DMS 273 treated with DMSO at 0.1 percent for 48 hours (cell line): ENCODE measurements at places on chromosomes 12 and 14.

GRCh38 chr12:102009796-102010195 lies 52.0 kb downstream of the WASHC3 start:
- no peak for DNase-seq

- no peak for DNase-seq
These were observed 10.3 kb upstream of the SLC6A13 start for GRCh38 chr12:272942-273341.

DNA sequence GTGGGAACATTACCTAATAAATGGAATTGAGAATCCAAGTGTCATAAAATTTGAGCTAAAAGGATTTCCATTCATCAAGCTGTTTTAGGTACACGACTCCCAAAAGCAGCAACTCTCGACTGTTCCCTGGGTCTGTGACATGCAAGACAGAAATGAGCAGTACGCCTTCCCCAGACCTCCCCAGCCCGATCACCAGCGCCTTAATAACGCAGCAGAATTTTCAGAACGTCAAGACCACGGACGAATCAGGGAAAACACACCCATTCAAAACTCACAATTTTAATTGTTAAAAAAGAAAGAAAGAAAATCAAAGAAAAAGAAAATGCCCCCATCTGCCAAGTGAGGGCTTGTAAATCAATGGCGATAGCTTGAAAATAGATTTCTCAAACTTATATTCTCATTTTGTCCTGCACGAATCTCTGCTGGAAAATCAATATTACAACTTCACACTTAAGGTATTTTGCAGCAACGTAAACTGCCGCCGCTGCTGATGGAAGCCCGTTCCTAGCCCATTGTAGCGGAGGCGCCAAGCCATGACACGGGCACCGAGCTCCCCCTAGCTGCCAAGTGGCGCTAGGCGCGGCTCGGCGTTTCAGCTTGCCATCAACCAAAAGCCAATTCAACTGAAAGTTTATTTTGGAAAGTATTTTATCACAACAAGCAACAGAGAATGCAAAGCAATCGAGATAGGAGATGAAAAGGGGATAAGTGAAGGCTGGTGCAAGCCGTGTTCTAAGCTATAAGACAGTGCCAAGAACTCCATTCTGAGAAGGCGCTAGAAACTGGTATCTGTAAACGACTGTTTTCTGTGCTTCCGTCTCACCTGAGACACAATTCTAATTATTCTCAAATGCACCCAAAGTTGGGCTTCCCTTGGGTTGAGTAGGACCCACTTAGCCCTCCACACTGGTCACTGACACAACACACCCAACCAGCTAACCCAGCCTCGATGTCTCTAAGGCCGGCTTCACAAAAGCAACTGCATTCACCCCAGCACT lies 5.5 kb downstream of the BCL11B start:
- peak; percentile 16 for DNase-seq

- no peak for DNase-seq
These were observed 71.5 kb upstream of the DCD start for GRCh38 chr12:54719691-54720090.

DNA sequence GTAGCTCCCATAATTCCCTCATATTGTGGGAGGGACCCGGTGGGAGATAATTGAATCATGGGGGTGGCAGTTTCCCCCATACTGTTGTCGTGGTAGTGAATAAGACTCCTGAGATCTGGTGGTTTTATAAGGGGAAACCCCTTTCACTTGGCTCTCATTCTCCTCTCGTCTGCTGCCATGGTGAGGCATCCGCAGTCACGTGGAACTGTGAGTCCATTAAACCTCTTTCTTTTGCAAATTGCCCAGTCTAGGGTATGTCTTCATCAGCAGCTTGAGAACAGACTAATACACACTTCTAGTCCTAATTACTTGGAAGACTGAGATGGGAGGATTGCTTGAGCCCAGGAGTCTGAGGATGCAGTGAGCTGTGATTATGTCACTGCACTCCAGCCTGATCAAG lies 64.4 kb downstream of the TMX1 start:
- DNase-seq = no peak

DNA sequence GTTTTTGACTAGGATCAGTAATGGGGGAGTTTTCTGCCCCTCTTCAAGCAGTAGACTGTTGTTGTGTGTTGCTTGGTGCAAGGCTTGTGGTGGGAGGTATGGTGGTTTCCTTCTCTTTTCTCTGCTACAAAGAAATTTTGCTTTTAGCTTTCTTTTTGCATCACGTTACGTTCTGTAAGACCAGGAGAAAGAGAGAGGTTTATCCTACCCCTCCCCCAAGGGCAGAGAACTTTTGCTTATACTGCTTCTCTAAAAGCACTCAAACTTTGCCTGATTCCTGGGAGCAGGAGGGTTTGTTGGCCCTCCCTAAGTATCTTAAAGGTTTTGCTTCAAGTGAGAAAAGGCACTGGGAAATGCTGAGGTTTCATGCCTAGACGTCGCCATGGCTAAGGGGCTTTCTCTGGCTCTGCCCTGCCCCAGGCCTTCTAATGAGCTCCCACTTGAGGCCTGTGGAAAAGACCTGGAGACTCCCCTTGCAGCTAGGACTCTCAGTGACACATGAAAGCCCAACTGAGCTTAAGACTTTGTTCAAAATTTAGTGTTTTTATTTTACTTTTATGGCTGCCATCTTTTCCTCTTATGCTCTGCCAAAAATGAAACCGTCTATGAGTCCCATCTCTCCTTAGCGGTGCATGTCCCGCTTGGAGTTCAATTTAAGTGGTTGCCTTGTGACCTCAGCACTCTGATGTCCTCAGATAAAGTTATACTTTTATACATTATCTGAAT lies 49.2 kb downstream of the EIF2S3B start:
- DNase-seq = no peak

- no peak for DNase-seq
These were observed 88.9 kb downstream of the TXNDC16 start for GRCh38 chr14:52463375-52463774.

GRCh38 chr12:17076811-17077210 lies 470.8 kb upstream of the LMO3 start:
- no peak for DNase-seq

GRCh38 chr14:84351646-84352045 lies 1178.3 kb upstream of the FLRT2 start:
- no peak for DNase-seq

- DNase-seq = no peak
These were observed 33.7 kb downstream of the VWF start for GRCh38 chr12:6090803-6091202.

DNA sequence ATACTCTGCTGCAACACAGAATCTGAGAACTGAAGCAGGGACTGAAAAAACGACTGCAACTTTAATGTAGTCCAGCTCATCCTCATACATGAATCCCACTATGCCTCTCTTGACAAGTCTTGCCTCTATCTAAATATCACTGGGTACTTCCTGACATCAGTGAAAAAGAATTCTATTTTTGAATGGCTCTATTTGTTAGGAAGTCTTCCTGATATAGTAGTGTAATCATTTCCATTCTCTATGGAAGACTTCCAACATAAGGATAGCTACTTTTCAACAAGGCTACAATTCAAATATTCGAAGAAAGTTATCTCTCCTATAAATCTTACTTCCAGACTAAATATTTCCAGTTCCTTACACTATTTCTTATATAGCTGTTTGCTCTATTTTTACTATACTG lies 167.5 kb downstream of the MDGA2 start:
- no peak for DNase-seq

- DNase-seq = no peak
These were observed 361.8 kb downstream of the C12orf50 start for GRCh38 chr12:87667378-87667777.

- no peak for DNase-seq
These were observed 182.2 kb downstream of the KITLG start for GRCh38 chr12:88398031-88398430.

DNA sequence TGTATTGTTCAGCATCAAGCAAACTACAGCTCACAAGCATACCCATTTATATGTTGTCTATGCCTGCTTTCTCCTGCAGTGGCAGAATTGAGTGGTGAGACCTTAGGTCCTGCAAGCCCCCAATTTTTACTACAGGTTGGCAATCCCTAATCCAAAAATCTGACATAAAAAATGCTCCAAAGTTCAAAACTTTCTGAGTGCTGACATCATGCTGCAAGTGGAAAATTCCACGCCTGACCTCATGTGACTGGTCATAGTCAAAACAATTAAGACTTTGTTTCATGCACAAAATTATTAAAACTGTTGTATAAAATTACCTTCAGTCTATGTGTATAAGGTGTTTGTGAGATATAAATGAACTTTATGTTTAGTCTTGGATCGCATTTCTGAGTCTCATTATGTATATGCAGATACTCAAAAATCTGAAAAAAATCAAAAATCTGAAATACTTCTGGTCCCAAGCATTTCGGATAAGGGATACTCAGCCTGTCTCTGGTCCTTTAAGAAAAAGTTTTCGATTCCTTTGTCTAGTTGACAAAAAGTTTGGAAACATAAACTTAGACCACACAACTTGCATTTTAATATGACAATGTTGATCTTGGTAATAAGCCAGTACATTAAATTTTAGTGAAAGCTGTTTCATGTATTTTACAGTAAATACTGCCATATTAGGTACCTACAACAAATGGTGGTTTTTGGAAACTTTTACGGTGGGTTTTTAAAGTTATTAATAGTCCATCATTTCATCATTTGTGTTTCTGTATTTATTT lies 81.5 kb downstream of the AEBP2 start:
- no peak for DNase-seq

DNA sequence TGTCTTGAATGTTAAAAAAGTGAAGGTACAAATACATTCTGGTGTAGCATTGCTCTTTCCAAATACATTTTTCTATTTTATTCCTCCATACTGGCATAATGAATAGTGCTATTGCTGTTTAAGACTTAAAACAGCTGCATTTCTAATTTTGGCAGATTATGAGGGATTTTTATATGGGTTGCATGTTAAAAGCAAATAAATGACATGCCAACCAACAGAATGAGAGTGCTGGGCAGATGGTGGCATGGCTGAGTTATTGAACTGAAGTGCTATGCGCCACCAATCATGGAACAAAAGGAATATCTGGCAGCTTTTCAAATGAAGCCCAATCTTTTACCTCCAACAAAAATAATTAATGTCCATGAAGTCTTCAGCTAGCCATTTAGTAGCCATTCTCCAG lies 215.0 kb downstream of the PRKD1 start:
- no peak for DNase-seq

DNA sequence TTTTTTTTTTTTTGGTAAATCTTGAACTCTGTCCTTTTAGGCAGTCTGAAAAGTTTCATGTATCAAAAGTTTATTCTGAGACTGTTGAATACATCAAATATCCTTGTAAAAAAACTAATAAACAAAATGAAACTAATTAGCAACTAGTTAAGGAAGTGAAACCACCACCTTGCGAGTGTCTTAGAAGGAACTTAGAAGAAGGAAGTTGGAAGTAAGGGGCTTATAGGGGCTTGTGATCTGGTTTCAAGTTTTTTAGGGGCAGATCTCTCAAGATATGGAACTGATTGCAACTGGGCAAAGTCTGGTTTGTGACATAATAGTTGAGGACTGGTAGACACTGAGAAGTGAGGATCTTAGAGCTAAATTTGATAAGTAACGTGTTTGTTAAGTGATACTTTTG lies 748.8 kb downstream of the C12orf50 start:
- no peak for DNase-seq

DNA sequence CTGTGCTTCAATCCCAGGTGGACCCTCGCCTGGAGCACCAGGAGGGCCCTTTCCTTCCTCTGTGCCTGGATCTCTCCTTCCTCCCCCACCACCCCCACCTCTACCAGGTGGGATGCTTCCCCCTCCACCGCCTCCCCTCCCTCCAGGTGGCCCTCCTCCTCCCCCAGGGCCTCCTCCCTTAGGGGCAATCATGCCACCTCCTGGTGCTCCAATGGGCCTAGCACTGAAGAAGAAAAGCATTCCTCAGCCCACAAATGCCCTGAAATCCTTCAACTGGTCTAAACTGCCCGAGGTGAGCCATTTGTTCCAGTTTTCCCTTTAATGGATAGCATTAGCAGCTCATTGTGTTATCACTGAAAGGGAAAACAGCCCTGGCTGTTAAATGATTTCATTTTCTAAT lies 134.0 kb downstream of the GPR135 start:
- no peak for DNase-seq

DNA sequence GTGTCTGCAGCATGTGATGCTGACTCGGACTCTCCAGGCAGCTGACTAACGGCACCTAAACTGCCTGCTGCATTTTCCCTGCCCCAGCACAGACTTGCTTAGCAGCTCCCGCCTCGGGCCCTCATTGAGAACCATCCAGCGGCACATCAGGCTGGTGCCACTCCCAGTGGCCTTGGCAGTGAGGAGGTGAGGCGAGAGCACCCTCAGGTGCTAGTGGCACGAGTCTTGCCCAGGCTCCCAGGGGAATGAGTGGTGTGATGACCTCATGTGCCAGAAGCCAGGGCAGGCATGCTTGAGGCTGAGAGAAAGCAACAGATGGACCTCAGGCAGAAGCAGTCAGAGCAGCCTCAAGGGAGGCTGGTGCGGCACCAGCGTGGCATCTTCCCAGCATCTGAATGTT lies 60.2 kb downstream of the PRKCH start:
- peak; percentile 66 for DNase-seq

DNA sequence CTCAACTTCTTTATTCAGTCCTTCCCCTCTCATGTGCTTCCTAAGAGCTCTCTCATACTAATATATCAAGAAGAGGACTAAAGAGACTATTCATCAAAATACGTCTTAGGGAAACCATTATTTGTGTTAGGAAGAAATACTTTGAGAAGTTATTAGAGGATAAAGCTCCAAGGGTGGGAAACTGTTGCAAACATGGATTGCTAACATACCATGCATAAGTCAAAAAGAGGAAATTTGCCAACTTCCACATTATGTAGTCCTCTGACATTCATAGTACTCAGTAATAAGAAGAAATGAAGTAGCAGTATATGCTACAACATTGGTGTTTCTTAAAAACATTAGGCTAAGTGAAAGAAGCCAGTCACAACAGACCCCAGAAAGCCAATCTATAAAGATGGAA lies 128.8 kb upstream of the CLEC14A start:
- no peak for DNase-seq

DNA sequence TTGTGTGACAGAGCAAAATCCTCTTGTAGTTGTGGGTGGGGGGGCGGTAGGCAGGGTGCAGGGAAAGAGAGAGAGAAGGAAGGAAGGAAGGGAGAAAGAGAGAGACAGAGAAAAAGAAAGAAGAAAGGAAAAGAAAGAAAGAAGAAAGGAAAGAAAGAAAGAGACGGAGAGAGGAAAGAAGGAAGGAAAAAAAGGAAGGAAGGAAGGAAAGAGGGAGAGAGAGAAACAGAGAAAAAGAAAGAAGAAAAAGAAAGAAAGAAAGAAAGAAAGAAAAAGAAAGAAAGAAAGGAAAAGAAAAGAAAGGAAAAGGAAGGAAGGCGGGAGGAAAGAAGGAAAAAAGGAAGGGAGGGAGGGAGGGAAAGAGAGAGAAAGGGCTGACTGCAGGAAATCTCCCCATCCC lies 17.6 kb upstream of the FAIM2 start:
- DNase-seq = no peak

GRCh38 chr14:89589400-89590118 lies 172.5 kb upstream of the FOXN3 start:
- no peak for DNase-seq
